ENCODE measurements at places on chromosomes 4 and X. TPM values are rescaled to one million over a fixed set of nuclear protein-coding genes. Genes with fewer than 3 reads are reported as not detected.

Gene MAGEE2
- total RNA-seq: not detected

DNA sequence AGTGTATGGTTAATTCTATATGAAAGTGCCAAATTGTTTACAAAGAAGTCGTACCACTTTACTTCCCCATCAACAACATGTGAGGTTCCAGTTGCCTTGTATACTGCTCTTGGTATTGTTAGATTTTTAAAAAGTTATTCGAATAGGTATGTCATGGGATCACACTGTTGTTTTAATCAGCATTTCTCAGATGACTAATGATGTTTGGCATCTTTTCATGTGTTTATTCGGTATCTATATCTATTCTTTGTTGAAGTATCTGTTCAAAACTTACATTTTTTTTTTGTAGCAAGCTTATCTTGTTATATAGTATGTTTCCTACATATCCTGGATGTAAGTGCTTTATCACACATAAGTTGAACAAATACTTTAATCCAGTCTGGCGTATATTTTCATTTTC lies 99.4 kb upstream of the MAB21L2 start:
- no peak for DNase-seq

Gene XG
- not detected for total RNA-seq

Gene ZCCHC18
- 12.1 TPM for total RNA-seq

Gene PAGE5
- total RNA-seq: not detected

DNA sequence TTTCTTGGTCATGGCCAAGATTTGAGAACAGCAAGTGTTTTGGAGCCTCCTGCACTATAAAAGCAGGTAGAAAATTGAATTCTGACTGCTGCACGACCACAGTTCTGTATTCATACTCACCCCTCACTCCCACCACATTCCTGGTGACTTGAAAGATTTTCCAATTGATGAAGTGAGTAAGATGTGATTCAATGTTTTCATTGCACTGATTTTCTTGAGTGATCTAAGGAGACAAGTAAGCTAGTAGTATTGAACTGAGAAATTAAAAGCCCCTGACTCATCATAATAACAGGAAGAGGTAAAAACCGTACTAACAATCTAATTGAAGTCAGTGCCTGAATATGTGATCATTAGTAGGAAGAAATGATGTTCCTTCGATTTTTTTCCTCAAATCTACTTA lies 6.1 kb upstream of the SEC24D start:
- no peak for DNase-seq

- DNase-seq: no peak
Observed at GRCh38 chr4:70808151-70808550, 31.5 kb downstream of the GRSF1 start.

GRCh38 chrX:2461711-2462016 lies 39.1 kb downstream of the DHRSX start:
- DNase-seq: no peak

GRCh38 chrX:110318664-110318968 lies 731 bp upstream of the AMMECR1 start:
- DNase-seq: no peak

Gene PASD1
- total RNA-seq: not detected

Gene ADH5
- total RNA-seq: 201 TPM

GRCh38 chr4:78428996-78429395 lies 122.6 kb upstream of the ANXA3 start:
- no peak for DNase-seq

DNA sequence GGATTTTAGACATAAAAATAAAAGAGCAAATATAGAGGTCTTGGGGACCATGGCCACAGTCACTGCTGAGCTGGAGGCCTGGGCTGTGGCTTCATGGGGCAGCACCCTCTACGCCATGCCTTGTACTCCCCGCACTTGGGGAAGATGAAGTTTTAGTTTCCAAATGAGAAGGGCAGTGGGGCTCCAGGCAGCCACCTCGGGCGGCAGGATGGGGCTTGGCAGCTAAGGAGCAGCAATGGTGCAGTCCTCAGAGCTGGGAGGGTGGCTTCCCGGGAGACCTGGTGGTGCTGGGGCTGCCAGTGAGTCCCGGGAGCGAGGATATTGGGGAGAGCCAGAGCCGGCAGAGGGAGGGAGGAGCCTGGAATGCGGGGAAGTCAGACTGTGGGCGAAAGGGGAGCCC lies 2.4 kb downstream of the CXCR3 start:
- no peak for DNase-seq

DNA sequence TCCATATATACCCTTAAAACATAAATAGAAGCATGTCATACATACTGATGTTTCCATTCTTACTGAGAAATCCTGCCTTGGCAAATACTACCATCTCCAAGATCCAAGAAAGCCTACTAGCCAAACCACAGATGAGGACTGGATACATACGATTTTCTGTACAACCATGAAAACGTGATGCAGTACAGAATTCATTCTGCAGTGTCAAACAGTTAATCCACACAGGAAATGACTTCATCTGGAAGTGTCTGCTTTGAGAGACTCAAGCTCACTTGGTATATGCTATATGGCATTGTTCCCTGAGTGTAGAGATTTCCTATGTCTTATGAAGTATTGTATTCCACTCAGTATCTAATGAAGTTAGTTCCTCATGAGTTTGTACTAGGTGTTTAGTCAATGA lies 94.3 kb downstream of the CT47B1 start:
- DNase-seq: no peak

Gene NOCT
- total RNA-seq: 39.1 TPM

DNA sequence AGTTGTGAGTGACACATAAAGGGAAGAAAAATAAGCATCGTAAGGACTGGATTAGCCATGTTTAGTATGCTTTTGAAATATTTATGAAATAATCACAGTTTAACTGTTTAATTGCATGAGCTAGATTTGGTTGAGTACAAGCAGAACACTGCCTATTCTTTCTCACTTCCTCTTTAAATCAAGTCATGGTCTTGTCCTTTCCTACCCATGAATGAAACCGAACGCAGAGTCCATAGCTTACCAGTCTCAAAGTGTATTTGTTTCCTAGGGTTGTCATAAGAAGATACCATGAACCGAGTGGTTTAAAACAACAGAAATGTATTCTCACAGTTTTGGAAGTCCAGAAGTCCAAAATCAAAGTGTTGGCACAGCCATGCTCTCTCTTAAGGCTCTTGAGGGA lies 684.0 kb upstream of the MAGEB2 start:
- no peak for DNase-seq

- DNase-seq: no peak
Observed at GRCh38 chrX:39816871-39817731, 280.7 kb downstream of the BCOR start.

Gene FAT1
- 34.3 TPM for total RNA-seq

Gene MAGEA8
- total RNA-seq: not detected

- no peak for DNase-seq
Observed at GRCh38 chr4:128855621-128856020, 46.1 kb downstream of the JADE1 start.

Gene XIAP
- total RNA-seq: 37.1 TPM

Gene MAGEA1
- total RNA-seq: not detected

Gene CXXC4
- total RNA-seq: 21.8 TPM

Gene TEX13C
- total RNA-seq: not detected

DNA sequence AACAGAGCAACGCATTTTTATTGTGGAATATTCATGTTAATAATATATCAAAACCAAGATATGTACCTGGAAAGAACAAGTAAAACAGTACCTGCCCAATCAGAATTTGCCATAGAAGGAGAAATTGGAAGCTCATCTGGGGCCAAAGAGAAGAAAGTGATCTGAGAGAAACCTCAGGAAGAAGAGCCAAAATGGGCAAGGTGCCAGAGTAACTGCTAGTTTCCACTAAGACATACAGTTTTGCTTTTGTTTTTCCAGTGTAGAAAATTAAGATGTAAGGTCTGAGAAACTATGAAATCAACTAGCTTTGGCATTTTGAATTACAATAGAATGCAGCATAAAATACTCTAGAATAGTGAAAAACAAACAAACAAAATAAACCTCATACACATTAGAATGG lies 2201.2 kb downstream of the ARAP2 start:
- no peak for DNase-seq

- DNase-seq: no peak
Observed at GRCh38 chr4:17124767-17125166, 226.3 kb upstream of the LDB2 start.

DNA sequence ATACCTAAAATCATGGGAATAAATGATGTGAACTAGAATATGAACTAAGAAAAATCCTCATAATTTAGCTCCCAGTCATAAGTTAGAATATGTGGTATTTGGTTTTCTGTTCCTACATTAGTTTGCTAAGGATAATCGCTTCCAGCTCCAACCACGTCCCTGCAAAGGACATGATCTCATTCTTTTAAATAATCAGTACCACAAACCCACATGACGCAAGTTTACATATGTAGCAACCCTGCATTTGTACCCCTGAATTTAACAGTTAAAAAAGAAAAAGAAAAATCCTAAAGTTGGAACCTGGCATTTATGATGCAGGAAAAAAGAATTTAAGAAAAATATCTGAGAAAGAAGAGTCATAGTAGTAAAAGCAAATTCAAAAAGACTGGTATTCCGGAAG lies 13.3 kb downstream of the UBA6 start:
- DNase-seq: no peak

- no peak for DNase-seq
Observed at GRCh38 chr4:110848787-110849186, 225.9 kb upstream of the PITX2 start.

DNA sequence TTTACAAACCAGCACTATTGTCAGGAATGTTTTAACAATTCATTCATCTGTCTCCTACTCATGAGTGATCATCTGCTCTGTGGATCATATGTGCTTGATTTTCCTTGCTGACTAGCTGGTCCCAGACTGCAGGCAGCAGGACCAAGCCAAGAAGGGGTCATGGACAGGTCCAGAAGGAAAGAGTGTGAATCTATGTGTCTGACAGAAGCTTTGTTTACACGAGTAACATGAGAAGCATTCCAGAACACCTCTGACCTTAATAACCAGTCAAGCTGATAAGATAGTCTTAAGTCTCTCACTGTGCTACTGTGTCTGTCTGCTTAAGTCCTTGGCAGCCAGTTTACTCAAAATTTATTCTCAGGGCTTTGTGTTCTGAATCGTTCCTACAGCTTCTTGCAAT lies 39.0 kb downstream of the GUCY1A1 start:
- DNase-seq: no peak

DNA sequence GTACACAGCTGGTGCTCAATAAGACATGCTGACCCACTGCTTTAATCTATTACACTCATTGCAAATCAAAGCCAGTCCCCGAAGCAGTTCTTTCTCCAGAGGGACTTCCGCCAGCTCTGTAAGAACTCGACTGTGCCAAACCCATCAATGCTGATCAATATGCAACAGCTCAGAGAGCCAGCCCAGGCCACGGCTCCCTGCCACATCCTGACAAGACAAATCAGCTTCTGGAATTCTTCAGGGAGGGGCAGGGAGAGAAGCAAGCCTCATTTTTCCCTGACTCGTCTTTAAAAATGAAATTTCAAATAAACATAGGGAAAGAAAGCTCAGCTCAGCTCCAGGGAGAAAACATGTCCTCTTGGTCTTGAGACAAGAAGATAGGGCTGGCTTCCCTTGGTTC lies 5.3 kb upstream of the ADRA2C start:
- DNase-seq: no peak
